ENCODE measurements at places on chromosomes 5 and 9.

- DNase-seq: no peak
These were observed 23.2 kb downstream of the RETREG1 start for GRCh38 chr5:16593628-16594027.

- no peak for DNase-seq
These were observed 384.8 kb downstream of the PRELID2 start for GRCh38 chr5:145450286-145450885.

- DNase-seq: no peak
These were observed 52.1 kb upstream of the NOTCH1 start for GRCh38 chr9:136597965-136598364.

GRCh38 chr5:74763504-74763903 is 3.4 kb downstream of the GFM2 start:
- DNase-seq: no peak

DNA sequence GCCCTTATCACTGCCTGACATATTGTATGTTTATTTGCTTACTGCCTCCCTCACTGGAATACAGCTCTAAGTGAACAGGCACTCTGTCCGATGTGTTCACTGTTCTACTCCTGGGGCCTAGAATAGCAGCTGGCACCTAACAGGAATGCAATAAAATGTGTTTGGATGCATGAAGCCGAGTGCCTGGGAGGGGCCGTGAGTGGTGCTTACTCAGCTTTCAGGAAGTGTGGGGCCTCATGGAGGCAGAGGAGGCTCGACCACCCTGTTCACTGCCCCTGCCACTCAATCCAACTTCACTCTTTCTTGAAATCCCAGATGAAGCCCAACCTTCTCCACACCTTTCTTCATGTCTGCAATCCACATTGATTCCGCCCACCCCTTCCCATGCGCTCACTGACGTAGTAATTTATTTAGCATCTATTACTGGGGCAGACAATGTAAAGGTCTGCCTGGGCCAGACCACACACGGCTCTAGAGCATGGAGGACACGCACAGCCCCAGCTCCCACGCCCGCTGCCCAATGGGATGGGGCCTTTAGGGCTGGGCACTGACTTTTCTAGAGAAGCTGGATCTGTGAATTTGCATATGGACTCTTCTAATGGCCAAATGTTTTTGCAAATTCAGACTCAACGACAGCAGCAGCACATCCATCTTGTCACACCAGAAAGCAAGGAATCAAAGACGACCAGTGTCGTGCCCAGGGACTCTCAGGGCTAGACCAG is 21.3 kb downstream of the TBC1D9B start:
- DNase-seq: no peak

DNA sequence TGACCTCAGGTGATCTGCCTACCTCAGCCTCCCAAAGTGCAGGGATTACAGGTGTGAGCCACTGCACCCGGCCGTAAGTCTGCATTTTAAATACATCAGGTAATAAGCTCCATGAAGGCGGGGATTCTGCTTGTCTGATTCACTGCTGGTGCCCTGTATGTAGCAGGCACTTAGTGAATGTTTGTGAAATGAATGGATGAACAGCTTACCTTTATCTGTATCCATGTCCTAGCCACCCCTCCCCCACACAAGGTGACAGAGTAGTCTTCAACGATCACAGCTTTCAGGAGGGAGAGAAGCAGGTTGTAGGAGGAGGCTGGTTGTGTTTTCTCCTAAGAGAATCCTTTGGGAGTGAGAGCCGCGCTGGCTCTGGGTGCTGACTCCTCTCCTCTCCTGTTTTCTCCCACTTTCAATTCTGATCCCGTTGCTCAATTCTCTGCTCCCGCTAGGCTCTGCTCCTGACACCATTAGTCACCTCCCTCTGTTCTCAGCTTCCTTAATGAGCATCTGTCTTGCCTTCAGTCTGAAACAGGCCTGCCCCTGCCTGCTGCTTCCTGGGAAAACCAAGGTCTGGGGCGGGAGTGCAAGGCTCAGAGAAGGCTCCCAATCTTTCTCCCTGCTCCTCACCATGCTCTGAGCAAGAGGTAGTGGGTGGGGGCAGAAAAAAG is 88.8 kb upstream of the CTNNA1 start:
- no peak for DNase-seq

GRCh38 chr9:132784286-132784830 is 93.7 kb downstream of the AK8 start:
- DNase-seq: no peak

GRCh38 chr9:120755810-120756434 is 37.3 kb downstream of the FBXW2 start:
- no peak for DNase-seq

DNA sequence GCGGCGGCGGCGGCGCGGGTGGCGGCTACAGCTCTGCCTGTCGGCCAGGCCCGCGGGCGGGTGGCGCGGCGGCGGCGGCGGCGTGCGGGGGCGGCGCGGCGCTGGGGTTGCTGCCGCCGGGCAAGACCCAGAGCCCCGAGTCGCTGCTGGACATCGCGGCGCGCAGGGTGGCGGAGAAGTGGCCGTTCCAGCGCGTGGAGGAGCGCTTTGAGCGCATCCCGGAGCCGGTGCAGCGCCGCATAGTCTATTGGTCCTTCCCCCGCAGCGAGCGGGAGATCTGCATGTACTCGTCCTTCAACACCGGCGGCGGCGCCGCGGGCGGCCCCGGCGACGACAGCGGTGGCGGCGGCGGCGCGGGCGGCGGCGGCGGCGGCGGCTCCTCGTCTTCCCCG is 296 bp downstream of the ZSWIM6 start:
- no peak for DNase-seq

DNA sequence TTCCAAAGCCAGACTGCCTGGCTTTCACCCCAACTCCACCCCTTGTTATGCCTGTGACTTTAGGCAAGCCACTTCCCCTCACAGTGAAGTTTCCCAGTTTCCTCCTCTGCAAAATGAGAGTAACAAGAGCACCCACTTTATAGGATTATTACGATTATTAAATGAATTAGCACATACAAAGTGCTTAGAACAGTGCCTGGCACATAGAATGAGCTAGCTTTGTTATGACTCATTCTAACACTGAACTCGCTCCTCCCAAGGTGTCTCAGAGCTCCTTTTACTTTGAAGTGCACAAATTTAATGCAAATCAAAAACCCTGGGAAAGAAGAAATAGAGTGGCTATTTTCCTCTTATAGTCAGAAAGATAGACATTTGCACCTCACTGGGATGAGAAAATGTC is 34.3 kb downstream of the DNAH5 start:
- no peak for DNase-seq

DNA sequence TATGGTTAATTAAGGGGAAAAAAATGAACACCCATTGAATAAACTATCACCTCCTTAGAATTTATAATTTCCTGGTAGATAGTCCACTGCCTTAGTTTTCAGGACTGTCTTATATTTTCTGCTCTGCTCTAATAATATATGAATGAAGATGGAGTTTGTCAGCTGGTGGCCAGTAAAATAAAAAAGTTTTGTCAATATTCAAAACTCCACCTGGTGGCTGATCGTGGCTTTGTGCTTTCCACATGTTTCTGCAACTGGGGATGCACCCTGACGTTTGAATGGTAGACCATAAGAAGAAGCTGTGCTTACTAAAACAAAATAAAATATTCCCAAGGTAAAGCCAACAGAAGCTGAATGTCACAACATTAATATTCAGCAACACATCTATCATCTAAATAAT is 286.6 kb upstream of the IZUMO3 start:
- DNase-seq: no peak

DNA sequence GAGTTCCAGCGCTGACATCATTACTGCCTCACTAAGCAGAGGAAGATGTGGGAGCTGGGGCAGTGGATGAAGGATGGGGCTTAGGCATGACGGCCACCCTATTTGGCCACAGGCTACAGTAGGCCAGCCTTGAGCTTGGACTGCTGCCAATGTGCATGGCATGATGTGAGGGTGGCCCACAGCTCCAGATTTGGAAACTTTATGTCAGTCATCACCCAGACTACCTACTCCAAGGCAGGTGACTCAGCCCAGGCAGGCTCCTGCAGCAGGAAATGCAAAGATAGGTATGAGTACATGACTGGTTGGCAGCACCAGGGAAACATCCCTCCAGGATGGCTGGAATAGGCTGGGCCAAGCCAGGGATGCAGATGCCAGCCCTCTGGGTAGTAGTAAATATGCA is 303.6 kb downstream of the SPOCK1 start:
- DNase-seq: no peak

- no peak for DNase-seq
These were observed 24.7 kb upstream of the SLC6A19 start for GRCh38 chr5:1176473-1177391.

- no peak for DNase-seq
These were observed 151.6 kb downstream of the FOCAD start for GRCh38 chr9:20835377-20836286.

DNA sequence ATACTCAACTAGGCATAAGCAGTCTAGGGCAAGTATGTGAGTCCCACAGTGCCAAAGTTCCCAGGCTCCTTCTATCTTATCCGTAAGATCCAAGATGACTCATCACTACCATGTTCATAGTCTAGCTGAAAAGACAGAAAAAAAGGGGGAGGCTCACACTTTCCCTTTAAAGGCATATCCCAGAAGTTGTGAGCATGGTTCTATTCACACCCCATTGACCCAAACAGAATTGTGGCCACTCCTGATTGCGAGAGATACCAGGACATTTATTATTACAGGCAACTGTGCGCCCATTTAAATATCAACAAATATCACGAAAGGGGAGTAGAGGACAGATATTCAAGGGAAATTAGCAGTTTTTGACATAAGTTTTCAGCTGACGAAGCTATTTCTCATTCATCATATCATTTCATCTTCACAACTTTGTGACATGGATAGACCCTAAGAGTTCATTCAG is 8.1 kb upstream of the PFDN1 start:
- no peak for DNase-seq

GRCh38 chr5:53068291-53068836 is 41.2 kb downstream of the MOCS2 start:
- DNase-seq: no peak

DNA sequence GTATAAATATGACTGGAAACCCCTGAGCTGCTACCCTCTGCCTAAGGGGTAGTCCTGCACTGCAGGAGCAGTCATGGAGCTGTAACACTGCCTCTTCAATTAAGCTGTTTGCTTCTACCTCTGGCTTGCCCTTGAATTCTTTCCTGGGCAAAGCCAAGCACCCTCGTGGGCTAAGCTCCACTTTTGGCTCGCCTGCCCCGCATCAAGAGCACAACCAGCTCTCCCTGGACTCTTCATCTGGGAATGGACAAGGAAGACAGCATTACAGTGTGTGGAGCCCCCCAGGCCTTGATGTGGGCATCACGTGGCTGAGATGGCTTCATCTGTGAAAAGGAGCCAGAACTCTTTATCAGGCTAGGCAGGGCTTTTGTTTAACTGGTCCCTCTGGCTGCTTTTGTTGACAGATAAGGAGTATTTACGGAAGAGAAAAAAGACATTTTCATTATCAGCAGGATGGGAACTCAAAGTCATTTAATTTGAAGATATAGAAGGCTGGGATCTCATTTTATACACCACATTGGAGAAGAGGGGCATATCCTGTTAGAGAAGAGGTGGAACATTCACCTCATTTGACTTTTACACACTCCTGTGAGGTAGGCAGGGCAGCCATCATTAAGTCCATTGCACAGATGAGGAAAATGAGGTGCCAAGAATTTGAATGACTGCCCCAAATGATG is 137.8 kb downstream of the SEMA6A start:
- no peak for DNase-seq

DNA sequence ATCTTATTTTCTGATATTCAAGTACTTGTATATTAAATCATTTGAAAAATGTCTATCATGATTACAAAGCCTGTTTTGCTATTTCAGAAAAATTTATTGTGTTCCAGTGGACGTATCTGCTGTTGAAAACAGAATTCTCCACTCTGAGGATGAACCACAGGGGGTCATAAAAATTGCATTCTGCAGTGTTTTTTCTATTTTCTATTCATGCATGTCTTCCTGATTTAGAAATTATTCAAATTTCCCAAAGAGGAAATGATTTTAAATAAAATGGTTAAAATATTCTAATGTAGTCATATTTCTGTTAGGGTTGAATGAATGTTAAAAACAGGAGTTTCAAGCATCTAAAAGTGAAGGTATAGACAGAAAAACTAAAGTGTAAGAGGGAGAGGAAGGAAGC is 111.5 kb upstream of the ANKRD55 start:
- no peak for DNase-seq

DNA sequence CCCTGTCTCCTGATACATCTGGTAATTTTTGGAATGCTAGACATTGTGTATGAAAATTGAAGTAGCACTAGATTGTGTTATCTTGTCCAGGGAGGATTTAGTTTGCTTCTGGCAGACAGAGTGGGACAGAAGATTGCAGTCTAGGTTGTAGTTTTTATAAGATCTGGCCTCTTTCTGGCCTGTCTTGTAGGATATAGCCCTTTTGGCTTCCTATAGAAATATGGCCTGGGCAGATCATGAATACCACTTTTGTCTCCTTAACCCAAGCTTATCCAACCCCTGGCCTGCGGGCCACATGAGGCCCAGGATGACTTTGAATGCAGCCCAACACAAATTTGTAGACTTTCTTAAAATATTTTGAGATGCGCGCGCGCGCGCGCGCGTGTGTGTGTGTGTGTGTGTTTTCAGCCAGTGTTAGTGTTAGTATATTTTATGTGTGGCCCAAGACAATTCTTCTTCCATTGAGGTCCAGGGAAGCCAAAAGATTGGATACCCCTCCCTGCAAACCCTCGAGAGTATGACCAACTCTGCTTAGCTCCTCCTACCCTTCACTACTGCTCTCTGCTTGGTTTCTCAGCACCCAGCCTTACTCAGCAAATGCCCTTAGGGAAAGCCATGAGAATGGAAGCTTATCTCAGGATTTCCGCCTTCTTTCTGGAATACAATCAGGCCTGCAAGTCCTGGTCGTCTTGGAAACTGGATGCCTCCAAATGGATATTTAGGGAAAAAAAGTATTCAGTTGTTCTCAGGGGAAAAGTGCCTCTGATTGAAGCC is 26.5 kb downstream of the ANKRD33B start:
- no peak for DNase-seq

DNA sequence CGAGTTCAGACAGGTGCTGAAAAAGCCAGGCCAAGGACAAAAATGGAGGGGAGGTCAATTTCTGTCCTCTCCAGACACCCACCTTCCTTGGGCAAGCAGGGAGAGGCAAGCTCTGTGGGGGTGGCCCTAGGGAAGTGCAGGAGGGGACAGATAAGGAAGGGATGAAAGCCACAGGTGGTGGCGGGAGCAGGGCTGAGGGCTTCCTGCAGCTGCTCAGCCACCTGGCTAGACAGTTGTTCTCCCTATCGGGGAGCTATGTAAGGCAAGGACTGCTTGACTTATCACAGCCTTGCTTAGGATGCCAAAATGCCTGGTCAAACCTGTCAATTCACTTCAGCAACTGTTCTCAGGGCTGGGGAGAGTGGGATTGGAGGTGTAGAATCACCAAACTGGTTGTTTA is 266.1 kb downstream of the ZSWIM6 start:
- DNase-seq: no peak
